NCI-H774 (cell line): ENCODE measurements at places on chromosomes 1 and 21.

DNA sequence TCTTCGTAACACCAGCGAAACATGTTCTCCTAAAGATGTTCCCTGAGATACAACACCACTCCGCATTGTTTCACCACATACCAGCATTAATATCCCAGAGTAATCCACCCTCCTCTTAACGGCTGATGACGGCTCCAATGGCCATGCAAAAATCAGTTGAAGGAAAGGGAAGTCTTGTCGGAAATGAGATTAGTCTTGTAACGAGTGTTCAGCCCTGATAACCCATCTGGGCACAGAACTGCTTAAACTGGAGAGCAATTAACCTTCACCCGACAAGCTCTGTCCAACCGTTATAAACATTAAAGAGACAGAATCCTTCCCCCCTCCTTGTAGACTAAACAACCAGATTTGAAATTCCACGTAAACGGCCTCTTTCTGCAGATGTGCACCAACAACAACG lies 21.9 kb downstream of the ERG start:
- DNase-seq, result no peak

DNA sequence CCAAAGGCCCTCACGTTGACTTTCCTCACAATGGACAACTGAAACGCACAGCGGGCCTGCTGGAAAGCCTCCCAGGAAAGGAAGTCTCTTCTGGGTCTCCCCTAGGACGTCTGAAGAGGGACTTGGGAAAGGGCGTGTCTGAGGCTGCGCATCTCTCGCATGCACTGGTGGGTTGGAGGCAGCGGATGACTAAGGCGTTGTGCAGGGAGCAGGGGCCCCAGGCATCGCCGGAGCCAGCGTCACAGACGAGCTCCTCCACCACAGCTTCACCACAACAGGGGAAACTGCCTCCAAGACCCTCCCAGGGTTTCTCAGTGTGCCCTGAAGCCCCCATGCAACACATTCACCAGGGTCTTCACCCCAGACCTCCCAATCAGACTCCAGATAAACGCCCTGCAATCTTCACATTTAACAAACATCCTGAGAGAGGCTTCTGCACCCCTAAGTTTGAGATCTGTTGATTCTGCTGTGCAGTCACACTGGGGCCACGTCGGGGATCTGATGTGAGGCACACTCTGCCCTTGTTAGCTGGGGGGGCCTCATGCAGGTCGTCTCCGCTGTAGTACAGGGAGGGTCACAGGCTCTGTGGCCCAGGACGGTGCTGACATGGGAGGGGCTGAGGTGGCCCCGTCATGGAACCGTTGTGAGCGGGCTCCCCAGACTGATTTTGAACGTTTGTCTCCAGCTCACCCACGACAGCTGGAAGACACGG lies 7.0 kb upstream of the TFF1 start:
- DNase-seq, result no peak

DNA sequence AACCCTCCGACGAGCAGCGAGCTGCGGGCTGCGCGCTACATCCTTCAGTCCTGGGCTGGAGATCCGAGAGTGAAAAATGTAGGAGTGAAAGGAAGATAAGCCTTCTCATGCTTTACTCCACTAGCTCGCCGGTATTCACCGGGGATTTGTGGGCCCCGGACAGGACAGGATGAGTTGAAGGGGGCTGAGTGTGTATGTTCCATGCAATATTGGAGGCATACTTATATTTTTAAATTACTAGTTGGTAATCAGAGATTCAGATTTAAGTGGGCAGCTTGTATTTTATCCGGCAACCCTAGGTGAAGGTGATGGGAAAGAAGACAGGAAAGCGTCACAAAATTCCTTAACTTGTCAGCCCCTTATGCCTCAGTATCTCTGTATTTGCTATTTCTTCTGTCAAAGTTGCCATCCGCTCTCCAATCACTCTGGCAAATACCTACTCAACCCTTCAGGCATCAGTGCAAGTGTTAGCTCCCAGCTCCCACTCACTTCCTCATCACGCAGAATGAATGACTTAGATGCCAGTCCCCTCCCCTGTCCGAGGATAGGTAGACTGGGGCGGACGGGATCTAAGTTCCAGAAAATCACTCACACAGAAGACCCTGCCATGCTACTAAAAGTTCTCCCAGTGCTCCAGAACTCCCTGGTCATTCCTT lies 503 bp upstream of the PIGM start:
- DNase-seq, result no peak

GRCh38 chr1:226397011-226397926 lies 10.6 kb downstream of the PARP1 start:
- no peak for DNase-seq

GRCh38 chr21:32189688-32190483 lies 89.0 kb downstream of the MIS18A start:
- no peak for DNase-seq

DNA sequence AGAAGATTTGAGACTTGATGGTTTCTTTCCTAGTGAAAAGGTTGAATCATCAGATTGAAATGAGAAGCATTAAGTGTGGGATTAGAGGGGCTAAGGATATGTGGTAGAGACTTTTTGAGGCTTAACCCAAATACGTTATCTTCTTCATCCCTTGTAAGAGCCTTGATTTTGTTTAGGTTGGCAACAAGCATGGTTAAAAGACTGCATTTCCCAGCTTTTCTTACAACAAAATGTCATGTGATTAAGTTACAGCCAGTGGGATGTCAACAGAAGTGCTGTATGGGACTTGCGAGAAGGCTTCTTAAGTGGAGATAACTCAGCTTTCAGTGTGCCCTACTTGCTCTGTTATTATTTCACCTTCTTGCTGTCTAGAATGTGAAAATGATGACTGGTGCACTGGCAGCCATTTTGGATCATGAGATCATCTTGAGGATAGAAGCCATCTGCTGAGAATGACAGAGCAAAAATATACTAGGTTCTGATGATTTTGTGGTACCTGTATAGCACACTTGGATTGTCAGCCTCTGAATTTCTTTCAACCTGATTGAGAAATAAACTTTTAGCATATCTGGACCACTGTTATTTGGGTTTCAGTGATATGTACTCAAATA lies 41.3 kb upstream of the GNG12 start:
- DNase-seq, result no peak

- no peak for DNase-seq
These were observed 29.1 kb downstream of the TBX15 start for GRCh38 chr1:118958937-118959631.

DNA sequence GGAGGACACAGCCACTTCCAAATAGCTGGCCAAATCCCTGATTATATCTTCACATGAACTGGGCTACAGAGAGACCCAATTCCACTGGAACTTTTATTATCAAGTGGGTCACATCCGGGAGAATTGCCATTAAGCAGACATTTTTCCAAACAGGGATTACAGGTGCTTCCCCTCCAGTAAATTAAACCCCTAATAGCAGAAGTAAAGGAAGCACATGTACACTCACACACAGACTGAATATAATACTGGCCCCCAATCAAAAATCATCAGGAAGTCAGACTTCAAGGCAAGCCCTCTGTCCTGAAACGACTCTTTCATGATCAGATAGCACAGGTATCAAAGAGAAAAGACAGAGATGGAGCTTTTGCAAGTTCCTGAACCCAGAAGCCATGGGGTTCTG lies 118.6 kb upstream of the PPP2R5A start:
- no peak for DNase-seq

DNA sequence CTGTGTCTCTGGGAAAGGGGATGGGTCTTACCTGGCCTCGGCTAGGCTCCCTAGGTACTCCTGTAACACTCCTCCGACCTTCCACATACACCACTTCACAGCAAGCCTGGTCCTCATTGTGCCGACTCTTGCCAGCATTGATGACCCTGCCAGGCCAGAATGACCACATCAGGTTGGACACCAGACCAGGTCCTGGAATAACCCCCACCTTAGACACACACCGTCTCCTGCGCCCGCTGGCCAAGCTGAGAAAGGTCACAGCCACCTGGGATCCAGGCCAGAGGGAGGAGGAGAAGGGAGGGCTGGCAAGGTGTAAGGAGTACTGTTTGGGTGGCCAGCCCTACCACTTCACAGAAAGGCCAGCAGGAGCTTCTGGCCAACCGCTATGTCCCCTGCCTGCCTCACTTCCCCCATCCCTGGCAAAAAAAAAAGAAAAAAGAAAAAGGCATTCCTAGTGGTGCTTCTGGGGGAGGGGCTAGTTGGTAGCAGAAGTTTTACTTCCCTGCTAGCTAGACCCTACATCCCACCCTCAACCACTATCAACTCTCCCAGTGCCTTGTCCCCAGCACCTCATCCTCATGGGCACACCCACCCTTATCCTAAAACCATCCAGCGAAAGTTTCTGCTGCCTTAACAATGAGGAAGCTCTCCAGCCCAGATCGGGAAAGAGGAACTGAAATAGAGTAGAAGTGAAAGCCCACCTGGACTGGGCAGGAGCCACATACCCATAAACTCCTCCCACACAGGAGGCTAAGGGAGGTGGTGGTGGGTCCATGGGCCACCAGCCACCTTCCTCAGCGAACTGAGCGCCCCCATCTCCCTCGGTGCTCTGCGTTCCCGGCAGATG lies 1.4 kb downstream of the PPM1J start:
- DNase-seq, result no peak

- DNase-seq, result peak; percentile 3
These were observed 30.0 kb downstream of the DNASE2B start for GRCh38 chr1:84428235-84428634.

GRCh38 chr21:32112195-32112594 lies 166.7 kb downstream of the MIS18A start:
- DNase-seq, result no peak

- DNase-seq, result no peak
These were observed 478.1 kb downstream of the PLA2G4A start for GRCh38 chr1:187306710-187307415.

DNA sequence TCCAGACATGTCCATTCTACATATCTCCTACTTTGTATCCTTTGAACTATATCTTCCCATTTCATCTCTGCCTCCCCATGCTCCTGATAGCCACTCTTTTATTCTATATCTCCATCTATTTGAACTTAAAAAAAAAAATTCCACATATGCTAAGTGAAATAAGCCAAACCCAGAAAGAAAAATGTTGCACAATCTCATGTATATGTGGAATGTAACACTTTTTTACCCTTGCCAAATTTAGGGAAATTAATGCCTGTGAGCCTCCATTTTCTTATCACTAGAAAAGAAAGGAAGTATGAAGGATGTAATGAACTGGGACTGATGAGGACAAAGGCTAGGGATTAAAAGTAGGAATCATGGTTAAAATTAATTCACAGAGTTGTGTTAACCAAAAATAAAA lies 53.5 kb downstream of the RGS13 start:
- no peak for DNase-seq

- no peak for DNase-seq
These were observed 5.7 kb upstream of the PPP1R15B start for GRCh38 chr1:204417074-204417997.

DNA sequence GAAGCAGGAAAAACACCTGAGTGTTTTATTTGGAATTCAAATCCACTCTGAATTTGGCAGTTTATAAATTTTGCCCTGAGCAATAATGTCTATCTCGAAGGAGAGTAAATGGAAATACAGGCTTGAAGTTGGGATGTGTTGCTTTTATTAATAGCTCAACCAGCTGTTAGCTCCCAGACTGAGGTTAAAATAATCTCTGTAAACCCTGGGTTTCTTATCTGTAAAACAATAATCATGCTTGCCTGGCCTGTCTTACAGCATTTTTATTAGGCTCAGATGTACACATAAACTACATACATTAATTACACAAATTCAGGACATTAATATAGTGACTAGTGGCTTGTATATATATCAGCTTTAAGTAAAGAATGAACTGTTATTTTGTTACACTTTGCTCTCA lies 148.5 kb downstream of the GALNT2 start:
- no peak for DNase-seq

- DNase-seq, result no peak
These were observed 101.5 kb upstream of the TLR5 start for GRCh38 chr1:223244366-223245103.

DNA sequence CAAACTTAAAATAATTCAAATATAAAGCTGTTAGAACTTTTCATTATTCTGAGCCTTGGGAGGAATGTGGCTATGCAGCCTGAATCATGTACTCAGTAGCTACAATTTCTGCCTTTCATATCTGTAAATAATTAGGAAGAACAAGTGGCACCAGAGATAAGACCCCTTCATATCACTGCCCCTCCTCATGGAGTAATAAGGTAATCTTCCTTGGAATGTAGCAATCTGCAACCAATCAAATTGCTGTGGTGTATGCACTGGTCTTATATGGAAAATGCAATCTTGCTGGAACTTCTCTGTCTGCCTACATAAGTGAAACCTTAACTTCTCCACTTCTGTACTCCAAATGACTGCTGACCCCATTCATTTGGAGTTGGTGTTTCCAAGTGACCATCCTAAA lies 104.4 kb upstream of the VANGL1 start:
- no peak for DNase-seq

GRCh38 chr1:154972517-154973343 lies 1.8 kb upstream of the CKS1B start:
- DNase-seq, result no peak

DNA sequence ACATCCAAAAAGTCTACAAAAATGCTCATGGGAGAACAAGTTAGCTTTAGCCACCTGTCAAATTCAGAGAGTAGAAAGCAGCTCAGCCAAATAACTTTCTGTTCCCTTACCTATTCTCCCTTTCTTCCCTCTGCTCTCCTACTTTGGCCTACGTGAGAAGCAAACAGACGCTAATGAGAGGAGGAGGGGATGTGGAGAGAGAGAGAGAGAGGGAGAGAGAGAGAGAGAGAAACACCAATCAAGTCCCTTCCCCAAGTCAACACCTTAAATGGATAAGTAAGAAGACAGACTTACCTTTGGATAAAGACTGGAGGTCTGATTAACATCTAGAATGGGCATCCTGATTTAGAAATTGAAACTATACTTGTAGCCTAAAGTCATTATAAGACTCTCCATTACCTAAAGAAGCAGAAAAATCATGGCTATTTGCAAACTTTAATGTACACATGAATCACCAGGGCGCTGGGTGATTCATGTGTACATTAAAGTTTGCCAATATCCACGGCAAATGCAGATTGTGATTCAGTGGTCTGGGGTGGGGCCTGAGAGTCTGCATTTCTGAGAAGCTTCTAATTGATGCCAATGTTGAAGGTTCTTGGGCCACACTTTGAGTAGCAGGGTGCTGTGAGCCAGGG lies 13.1 kb upstream of the DUSP12 start:
- no peak for DNase-seq

DNA sequence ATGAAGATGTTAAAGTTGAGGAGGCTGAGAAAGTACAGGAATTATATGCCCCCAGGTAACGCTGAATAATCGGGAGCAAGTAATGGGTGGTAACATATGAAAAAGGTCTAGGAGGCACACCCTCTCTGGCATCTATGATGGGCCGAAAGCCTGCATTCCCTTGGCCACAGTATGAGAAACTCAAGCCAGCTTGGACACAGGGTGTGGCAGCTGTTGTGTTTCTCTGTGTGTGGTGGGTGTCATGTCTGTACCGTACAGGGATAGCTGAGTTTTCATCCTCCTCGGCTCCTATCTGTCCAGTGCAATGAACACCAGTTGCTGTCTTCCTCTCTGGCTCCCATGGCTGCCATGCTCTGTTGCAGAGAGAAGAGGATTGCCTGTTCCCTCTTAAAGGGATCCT lies 32.9 kb downstream of the NBPF3 start:
- no peak for DNase-seq

GRCh38 chr1:19222979-19223824 lies 13.1 kb upstream of the UBR4 start:
- DNase-seq, result no peak
